ENCODE measurements at places on chromosomes 16 and 17.

GRCh38 chr17:66517336-66518009 is 215.1 kb downstream of the PRKCA start:
- no peak for DNase-seq

GRCh38 chr16:19142939-19143598 is 25.0 kb upstream of the SYT17 start:
- DNase-seq: no peak

DNA sequence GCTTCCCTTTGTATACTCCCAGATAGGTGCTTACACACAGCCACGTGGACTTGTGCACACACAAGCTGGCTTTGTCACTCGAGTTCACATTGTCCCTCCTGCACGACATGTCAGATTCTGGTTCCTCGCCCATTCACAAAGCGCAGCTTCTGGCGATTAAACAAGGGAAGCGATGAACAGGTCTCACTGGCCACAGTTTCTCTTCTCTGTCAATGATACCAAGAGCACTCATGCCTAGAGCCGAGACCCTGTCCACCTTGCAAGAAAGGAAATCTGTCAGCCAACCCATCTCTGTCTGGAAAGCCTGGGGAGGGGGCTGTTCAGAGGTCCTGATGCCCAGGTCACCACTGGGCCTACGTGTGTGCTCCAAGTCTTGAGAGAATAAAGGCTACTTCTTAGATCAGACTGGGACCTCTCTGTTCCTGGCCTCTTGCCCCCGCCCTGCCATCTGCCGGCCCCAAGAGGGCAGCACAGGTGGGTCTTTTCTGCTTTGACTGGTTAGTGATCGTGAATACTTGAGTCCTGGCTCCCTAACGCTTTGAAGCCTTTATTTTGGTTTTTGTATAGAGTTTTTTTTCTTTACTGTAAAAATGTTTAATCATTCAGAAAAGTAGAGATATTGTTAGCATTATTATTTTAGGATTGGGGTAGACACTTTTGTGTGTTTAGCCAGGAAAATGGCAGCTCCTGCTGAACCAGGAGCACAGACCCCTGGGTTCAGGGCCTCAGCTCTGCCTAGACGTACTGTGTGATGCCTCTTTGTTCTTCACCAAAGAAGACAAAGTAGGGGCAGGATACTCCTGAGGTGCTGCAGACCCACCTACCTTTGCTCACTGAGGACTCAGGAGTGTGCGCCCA is 104.7 kb downstream of the MRM1 start:
- DNase-seq: no peak

DNA sequence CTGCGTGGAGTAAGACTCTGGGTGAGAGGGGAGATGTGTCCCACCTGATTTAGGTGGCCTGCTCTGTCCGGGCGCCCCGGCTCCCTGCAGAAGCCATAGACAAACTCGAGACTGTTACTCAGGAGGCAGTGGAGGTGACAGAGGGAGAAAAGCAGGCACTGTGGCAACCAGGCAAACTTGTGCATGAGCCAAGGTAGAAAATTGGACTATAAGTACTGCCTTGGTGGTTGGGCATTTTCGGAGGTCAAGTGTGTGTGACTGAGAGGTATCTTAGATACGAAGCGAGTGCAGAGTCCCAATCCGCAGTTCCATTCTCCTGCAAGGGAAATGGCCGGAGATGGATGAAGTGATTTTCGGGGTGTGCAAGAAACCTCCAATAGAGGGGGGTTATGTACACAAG is 27.1 kb upstream of the SPACA3 start:
- DNase-seq: no peak

- no peak for DNase-seq
Observed at GRCh38 chr16:7382521-7382920, 49.9 kb downstream of the RBFOX1 start.

All from activated CD8-positive, alpha-beta memory T cell treated with anti-CD3 and anti-CD28 coated beads for 1 hour (primary cell).